Muscle of leg (tissue), 16 donors: ENCODE measurements at places on chromosomes 11 and 22.

- peak; percentile 84 for DNase-seq
These were observed 11.6 kb downstream of the MMP3 start for GRCh38 chr11:102831489-102832440.

DNA sequence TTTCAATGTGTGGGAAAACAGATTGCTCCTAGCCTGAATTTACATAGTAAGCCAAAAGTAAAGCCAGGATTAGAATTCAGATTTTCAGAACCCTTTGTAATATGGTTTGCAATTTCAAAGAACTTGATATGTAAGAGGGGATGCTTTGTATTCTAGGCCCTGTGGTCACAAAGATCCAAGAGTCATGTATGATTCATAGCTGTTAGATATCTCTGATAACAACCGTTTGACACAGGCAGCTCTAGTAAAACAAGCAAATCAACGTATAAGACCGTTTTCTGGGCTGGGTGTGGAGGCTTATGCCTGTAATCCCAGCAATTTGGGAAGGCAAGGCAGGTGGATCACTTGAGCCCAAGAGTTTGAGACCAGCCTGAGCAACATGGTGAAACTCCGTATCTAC lies 79.6 kb downstream of the EMSY start:
- no peak for DNase-seq

DNA sequence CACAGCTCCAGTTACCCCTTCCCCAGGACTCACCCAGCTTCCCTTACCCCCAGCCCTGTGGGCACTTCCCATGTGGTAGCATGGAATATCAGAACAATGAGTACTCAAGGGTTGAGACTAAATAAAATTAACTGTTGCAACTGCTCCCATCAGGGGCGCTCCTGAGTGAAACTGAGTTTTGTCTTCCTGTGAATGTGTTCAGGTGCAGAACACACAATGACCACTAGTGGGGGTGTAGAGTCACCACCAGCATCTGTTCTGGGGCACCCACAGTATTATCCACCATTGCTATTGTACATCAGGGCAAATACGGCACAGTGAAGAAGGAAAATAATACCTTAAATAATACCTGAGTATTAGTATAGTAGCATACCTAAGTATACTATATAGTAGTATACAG lies 689.7 kb downstream of the TBC1D22A start:
- DNase-seq: no peak

- DNase-seq: peak; percentile 82
These were observed 7.5 kb downstream of the CRYBB1 start for GRCh38 chr22:26610072-26610958.

DNA sequence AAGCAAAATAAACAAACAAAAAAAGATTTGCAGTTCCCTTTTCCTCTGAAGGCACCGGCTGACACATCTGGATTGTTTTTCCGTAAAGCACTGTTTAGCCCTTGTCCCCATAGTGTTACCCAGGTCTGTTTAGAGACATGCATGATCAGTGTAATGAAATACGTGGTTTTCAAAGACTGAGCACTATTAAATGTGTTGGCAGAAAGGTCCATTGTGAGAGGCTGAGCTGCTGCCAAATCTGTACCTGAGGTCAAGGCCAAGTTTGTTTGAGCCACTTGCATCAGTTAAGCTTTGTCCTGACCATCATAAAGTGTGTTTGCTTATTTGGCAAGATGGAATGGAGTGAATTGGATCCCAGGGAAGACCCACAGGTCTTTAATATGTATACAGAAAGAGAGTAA lies 26.3 kb downstream of the CTR9 start:
- no peak for DNase-seq

- no peak for DNase-seq
These were observed at the start of gene SAA1 for GRCh38 chr11:18265949-18266348. Gene SAA1 (plus strand): TSS chr11:18266264. CDS start chr11:18266888, 624 bp downstream.

GRCh38 chr22:50027639-50028537 lies 15.3 kb upstream of the IL17REL start:
- no peak for DNase-seq

- no peak for DNase-seq
These were observed 34.2 kb downstream of the DDX10 start for GRCh38 chr11:108698844-108699642.

DNA sequence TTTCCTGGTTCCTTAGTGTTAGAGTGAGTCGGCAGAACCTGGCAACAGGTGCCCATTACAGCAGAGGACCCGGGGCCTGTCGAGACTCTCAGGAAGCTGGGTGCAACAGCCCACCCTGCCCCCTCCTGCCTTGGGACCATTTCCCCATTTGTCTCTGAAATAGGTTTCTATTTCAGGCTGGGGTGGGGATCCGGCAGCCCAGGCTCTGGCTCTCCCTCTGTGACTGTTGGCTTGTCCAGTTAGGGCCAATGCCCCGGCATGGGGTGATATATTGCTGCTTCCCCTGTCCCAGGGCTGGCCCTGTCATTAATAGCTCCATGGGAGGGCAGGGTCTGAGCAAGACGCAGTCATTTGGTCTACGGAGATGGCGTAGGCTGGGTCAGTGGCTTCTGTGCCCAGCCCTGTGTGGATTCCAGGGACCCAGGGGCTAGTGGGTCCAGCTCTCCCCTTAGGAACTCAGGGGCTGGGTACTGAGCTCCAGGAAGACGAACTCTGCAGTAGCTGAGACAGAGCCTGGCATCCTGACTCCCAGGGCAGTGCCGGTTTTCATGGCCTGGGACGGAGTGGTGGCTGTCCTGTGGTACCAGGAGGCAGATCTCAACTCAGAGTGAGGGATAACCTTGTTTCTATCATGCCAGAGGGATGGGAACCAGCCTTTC lies 2.7 kb downstream of the P2RY6 start:
- no peak for DNase-seq

DNA sequence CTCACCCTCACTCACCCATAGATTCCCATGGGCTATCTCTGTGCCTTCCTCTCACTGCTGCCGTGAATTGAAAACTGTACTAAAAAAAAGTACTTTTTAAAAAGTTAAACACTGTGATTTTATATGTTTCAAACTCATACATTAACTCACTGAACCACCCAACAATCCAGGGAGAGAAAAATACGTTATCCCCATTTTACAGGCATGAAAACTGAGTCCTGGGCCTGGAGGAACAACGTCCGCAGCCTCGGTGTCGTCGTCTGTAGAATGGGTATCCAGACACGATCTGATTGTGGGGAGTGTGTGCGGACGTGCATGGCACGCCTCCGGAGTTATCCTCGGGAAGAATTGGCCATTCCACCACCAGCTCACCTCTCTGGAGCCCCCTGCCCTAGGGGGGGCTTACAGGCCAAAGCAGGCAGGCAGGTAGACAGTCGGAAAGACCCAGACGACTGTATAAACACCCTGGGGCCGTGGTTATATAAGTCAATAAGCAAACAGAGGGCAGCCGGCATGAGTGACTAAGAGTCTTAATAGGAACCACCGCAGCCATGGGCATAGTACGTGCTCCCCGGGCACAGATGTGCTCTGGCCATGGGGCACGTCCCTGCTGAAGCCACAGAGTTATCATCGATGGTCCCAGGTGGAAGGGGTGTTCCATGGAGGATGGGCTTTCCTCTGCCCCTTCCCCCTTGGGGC lies 7.1 kb upstream of the PDGFB start:
- DNase-seq: no peak

- DNase-seq: peak; percentile 74
These were observed 14.6 kb downstream of the MMP13 start for GRCh38 chr11:102940714-102941588.

GRCh38 chr11:39570526-39570925 lies 1888.9 kb downstream of the LRRC4C start:
- DNase-seq: peak; percentile 1

GRCh38 chr11:116233561-116233960 lies 539.2 kb downstream of the BUD13 start:
- peak; percentile 81 for DNase-seq
